ENCODE measurements at places on chromosomes 13 and 19.

DNA sequence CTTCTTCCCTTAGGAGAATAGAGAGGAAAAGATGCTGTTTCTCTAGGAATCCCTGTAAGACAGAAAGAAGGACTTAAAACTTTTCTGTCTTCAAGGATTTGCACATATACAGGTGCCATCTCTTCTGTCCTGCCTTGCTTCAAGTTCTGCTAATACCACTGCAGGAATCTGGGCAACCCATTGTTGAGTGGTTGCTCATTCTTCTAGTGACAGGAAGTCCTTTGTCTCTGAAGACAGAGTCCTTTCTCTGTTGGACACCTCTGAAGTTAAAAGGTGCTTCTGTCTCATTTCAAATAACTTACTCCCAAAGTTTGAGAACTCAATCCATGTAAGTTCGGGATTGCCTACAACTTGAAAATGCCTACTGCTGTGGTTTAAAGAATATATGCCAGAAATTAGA lies 114.4 kb upstream of the TMTC4 start:
- no peak for DNase-seq

- no peak for DNase-seq
These were observed 34.9 kb downstream of the EPS15L1 start for GRCh38 chr19:16436780-16437332.

GRCh38 chr19:45460807-45461347 lies 6.9 kb upstream of the FOSB start:
- no peak for DNase-seq

GRCh38 chr13:20375871-20376270 lies 143.8 kb upstream of the GJB6 start:
- DNase-seq: no peak

- no peak for DNase-seq
These were observed at the start of gene NKG7 for GRCh38 chr19:51372649-51373504. Gene NKG7, minus strand, starts transcription at chr19:51372654. Its CDS starts 119 bp downstream, at chr19:51372535.

GRCh38 chr13:93861818-93862217 lies 617.7 kb downstream of the DCT start:
- no peak for DNase-seq

GRCh38 chr13:108212886-108213285 lies 2.5 kb downstream of the LIG4 start:
- DNase-seq: no peak

DNA sequence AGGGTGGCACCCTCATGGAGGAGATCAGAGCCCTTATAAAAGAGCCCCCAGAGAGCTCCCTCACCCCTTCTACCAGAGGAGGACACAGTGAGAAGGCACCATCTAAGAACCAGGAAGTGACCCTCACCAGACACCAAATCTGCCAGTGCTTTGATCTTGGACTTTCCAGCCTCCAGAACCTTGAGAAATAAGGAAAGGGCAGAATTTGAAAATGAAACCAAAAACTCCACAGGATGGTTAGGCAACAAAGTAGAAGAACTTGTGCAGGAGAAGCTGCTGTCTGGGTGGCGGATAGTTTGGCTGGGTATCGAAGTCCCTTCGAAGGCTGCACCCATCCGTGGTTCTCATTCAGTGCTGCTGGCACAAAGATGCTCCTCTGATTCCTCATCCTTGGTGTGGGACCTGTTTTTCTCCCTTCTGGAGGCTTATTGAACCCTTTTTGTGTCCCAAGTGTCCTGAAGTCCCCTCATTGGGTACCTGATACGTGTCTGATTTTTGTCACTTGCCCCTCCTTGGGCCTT lies 130.8 kb downstream of the KDM4B start:
- no peak for DNase-seq

GRCh38 chr13:98451676-98452470 lies 125.0 kb downstream of the STK24 start:
- DNase-seq: no peak

Data from NCI-H187 treated with DMSO at 0.1 percent for 48 hours (cell line).